ENCODE measurements at places on chromosomes 4 and X.

GRCh38 chrX:16445166-16445752 is 204.7 kb upstream of the S100G start:
- no peak for DNase-seq

DNA sequence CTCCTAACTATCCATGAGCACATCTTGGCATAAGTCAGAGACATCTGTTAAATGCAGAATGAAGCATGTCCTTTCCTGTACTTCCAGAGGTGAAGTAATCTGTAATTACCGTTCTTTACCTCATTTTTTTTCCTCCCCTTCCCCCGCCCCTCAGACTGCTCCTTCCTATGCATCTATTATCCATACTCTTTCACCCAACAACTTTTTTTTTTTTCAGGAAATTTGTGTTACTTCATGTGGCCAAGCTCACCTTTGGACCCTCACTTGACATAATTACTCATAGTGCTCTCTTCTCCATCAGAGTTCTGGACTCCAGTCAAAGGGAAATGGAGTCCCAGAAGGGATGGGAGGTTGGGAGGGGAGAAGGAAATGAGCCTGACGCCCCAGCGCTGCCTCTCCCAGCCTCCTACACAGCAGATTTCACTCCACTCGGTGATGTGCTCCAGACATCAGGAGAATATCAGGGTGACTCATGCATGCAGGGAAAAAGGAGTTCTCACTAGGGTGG is 568.8 kb downstream of the STIM2 start:
- no peak for DNase-seq

GRCh38 chrX:131816551-131817136 is 206.5 kb upstream of the STK26 start:
- no peak for DNase-seq

- DNase-seq = no peak
Observed at GRCh38 chr4:136329042-136329662, 1203.1 kb downstream of the PCDH18 start.

DNA sequence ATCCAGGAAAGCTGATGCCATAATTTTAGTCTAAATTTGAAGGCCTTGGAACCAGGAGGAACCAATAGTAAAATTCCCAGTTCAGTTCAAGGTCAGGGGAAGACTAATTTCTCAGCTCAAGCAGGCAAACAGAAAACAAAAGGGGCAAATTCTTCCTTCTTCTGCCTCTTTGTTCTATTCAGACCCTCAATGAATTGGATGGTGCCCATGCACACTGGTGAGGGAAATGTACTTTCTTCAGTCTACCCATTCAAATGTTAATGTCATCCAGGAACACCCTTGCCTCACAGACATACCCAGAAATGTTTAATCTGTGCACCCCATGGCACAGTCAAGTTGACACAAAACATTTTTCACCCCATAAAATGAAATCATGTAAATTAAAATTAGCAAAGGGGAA is 1851.2 kb upstream of the ADGRL3 start:
- no peak for DNase-seq

DNA sequence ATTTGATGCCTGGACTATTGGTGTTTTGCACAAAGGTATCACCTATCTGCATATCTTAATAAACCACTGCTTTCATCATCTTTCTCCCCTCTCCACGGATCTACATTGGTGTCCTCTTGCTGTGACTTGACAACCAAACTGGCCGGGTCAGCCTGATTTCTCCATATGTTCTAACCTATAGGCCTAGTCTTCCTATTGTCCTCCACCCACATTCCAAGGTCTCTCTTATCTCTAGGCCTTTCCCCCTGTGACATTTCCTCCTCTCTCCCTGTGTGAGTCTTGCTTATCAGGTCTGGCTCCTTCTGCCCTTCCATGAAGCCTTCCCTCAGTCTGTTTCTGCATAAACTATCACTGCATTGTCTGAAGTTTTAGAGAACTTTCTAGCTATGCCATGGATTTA is 33.7 kb downstream of the ARHGAP24 start:
- no peak for DNase-seq

DNA sequence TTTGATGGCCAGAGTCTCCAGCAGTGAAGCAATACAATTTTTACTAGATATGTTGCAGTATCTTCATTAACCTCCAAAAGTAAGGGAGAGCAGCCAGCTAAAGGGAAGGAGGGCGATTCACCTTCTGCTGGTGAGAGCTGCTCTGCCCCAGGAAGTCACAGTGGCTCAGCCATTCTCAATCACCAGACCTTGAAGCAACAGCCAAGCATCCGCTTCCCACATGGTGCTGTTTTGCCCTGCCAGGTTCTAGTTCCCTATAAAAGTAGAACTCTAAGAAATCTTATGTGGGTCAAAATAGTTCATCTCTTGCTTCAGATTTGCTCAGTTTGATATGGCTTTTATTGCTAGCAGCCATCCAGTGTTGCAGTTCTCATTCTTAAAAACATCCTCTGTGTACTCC is 166.8 kb downstream of the STIM2 start:
- no peak for DNase-seq

DNA sequence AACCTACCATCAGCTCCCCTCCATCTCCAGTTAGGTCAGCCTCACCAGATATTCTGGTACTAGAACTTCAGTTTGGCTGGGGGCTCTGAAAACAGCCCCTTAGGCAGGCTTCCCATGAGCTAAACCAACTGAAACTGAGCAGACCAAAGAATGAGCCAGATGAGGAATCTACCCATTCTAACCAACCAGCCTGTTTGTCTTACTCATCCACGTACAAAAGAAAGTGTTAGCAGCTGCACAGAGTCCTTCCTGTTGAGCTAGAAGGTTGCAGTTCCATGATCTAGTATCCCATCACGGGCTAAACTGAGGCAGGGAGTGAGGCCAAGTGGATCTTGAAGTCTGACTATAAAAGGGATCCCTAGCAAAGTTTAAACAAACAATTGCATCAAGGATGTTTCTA is 17.5 kb downstream of the MAGEA9B start:
- no peak for DNase-seq

- no peak for DNase-seq
Observed at GRCh38 chrX:16125520-16126149, 2.3 kb downstream of the GRPR start.

- DNase-seq = no peak
Observed at GRCh38 chr4:125198916-125199315, 115.8 kb upstream of the FAT4 start.

- DNase-seq = no peak
Observed at GRCh38 chrX:148466292-148466691, 34.1 kb upstream of the AFF2 start.

DNA sequence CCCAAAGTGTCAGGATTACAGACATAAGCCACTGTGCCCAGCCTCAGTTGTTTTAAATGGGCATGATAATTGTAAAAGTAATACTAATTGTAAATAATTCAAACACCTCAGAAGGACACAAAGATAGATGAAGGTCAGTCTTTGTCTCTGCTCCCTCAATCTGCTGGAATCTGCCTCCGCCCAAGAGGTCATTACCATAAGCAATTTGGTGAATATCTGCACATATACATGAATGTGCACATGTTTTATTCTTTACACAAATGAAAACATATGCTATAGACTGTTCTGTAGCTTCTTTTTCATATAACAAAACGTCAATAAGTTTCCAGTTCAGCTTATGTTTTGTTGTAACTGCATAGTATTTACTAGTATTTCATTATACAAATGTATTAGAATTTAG is 7.0 kb downstream of the STBD1 start:
- no peak for DNase-seq

- no peak for DNase-seq
Observed at GRCh38 chr4:102614801-102615200, 113.6 kb downstream of the NFKB1 start.

GRCh38 chrX:40006106-40007017 is 91.4 kb downstream of the BCOR start:
- DNase-seq = no peak

DNA sequence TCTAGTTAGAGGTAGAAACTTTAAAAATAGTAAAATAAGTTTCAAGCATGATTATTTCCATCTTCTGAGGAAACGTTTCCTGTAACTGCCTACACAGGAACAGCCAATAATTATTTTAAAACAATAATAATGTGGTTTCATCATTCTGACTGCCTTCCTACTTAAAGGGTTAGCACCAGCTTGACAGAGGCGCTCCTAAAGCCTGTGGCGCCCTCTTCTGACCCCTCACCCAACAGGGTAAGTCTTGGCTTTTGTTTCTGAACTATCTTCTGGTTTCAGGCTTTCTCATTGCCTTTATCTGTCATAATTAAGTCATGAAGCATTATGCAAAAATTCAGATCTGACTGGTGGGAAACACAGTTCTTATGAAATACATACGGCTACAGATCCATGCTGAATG is 96.7 kb downstream of the ITM2A start:
- DNase-seq = peak; percentile 1

DNA sequence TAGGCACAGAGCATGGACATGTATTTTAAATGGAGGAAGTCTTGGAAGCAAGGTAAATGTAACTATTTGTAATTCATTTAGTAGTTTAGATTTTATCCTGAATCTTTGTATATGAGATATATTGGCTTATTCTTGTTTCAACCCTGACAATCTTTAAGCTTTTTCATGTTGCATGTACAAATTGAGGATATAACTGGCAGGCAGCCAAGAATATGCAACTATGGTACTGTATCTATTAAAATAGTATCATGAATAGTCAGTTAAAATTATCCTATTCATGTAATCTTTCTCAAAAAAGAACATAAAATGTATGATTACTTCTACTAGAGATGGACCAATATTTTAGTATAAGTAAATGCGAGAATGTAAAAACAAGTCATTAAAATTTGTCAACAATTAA is 1141.5 kb downstream of the PCDH18 start:
- DNase-seq = no peak

GRCh38 chr4:77100234-77100633 is 24.4 kb upstream of the CCNI start:
- no peak for DNase-seq

DNA sequence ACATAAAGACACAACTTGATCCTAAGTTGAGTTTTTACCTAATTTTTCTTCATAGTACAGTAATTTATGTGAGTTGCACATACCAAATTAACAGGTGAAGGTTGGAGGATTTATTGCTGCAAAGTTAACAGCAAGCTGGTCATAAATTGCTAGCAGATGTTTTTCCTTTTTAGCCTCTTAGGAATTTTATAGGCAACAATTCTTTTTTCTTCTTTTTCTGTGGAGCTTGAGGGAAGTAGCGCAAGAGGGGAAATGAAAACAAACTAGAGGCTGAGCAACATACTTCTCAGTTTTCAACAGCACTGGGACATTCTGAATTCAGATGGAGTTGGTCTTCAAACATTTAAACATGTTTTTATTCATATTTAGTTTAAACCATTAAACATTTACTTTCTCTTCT is 63.7 kb upstream of the TLR2 start:
- DNase-seq = no peak

- no peak for DNase-seq
Observed at GRCh38 chrX:43699475-43699874, 43.4 kb downstream of the MAOA start.

- no peak for DNase-seq
Observed at GRCh38 chrX:32532262-32532661, 679.1 kb downstream of the DMD start.

GRCh38 chrX:126982158-126982557 is 162.6 kb downstream of the PRR32 start:
- DNase-seq = no peak

- no peak for DNase-seq
Observed at GRCh38 chr4:74796631-74797030, 2.3 kb upstream of the BTC start.

GRCh38 chr4:185344743-185345538 is 50.8 kb downstream of the LRP2BP start:
- DNase-seq = no peak

DNA sequence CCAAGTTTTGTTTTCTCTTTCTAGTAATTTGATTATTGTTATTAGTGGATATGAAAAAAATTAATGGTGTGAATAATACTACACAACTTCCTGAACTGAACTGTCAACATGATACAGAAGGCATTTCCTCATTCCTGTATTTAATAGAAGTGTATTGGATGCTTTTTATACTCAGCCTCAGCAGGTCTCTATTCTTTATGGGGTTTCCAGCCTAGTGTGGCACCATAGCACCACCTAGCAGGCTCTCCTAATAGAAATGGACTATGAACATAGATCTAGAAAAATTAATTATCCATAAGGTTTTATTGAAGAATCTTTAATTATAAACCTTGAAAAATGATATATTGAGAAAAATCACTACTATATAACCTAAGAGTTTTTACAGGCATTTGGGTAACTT is 52.4 kb downstream of the GLRB start:
- no peak for DNase-seq
